Kidney (tissue), 22 donors: ENCODE measurements at places on chromosomes 2 and 18. TPM values are rescaled to one million over a fixed set of nuclear protein-coding genes. Genes with fewer than 3 reads are reported as not detected.
A peak's percentile ranks its signal among the peaks of the same experiment; 100 is the strongest.

CNGA3 gene
- total RNA-seq, result not detected

GALR1 gene
- 0.06 TPM for total RNA-seq

ALPG gene
- total RNA-seq, result not detected

RPL31 gene
- total RNA-seq, result 1,182 TPM

ASB18 gene
- not detected for total RNA-seq

DNA sequence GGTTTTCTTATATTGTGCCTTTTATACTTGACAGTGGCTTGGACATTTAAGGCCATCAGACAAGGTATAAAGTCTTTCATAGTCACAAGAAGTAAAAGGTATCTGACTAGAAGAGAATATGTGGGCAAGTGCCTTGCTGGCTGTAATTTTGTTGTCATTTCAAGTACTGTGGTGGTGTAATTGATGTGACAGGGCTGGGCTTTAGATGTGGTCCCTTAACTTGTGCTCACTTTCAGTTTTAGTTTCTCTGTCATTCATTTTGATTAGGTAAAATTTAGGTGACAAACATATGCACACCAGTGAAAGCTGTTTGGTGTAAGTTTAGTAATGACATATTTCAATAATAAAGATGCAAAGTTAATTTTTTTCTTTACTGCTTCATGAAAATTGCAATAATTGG, 31.2 kb upstream of the TBR1 start:
- DNase-seq, result no peak

DNA sequence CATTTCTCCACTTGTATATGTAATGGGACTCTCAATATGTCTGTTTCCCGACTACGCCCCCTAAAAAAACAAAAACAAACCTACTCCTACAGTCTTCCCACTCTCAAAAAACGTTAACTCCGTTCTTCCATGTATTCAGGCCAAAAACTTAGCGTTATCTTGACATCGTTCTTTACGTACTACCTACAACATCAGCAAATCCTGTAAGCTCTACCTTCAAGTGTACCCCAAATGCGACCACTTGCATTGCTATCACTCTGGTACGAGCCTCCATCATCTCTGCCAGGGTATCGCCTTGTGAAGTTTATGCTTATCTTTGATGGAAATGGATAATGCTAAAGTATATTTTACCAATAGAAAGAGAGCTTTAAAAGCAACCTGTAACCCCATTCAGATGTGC, 479 bp downstream of the GPATCH11 start:
- DNase-seq, result no peak

DNA sequence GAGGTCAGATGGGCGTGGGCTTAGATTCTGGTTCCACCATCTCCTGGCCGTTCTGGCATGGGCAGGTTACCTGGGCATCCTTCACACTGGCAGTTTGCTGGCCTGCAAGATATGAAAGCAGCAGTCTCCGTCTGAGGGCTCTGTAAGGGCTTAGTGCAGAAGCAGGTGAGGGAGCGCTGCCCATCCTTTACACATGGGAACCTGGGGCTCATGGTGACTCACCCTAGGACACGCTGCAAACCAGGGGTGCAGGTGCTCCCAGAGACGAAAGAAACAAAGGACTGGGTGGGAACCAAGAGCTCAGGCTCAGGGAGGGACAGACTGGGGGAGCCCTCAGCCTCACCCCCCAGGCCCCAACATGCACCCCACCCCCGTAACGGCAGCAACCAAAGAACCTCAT, 10.7 kb upstream of the ID2 start:
- no peak for DNase-seq

DNA sequence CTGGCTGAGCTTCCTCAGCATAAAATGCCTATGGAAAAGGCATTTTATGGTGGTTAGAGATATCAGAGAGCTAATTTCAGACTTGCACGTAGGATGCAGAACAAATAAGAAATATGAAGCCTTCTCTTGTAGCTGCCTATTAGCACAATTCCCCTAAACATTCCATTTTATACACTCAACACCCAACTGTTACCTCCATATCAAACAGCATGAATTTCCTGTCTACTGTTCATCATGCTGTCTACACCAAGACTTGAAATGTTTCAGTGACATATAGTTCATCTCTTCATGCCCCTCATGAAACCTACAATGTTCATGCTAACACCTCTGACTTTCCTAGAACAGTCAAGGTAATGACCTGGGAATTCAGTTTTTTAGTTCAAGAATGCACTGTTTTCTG, 249.9 kb downstream of the PIEZO2 start:
- no peak for DNase-seq

DNA sequence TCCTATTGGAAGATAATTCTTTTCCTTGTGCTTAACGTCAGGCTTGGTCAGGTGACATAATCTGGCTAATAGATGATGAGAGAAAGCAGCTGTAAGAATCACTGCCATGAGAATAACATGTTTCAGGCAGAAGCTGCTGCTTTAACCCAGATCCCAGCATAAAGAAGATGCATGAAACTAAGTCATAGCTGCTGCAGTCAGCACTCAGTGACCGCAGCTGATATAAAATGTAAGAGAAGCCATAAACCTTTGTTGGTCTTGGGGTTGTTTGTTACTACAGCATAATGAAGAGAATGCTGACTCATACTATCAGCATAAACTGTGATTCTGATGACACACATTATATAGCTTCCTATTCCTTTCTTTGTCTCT, 274.3 kb upstream of the TRIB2 start:
- no peak for DNase-seq

- DNase-seq, result no peak
These were observed 14.1 kb downstream of the LTBP1 start for GRCh38 chr2:32960647-32961403.

DNA sequence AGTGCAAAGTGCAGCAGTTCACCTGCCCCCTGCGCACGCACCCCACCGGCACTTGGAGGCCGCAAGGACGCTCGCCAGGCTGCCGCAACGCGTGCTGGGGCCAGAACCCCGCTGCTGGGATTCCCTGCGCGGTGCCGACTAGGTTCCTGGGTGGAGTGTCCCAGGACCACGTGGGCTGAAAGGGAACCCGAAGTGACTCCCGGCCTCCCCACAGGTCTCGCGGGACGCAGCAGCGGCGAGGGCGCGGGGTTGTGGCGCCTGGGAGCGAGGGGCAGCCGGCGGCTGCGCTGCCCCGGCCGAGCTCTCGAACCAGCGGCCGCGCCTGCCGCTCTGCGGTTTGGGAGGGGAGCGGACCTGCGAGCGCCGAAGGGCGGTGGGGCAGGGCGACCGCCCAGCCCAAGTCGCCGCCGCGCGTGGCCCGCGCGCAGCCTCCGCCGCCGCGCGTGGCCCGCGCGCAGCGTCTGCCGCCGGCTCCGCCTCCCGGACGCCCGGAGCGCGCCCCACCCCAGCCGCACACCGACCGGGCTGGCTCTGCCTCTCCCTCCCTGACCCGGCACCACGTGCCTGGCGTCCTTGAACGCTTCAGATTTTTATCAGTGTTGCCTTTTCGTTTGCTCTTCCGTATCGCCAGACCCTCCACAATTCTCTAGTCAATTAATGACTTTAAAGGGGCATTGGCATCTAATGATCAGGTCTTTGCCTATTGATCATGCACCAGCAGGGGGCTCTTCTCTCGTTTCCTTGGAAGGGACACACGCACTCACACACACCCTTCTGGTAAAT, at the start of gene FTCDNL1:
TSS of gene FTCDNL1 (minus strand) at position 475 of the 783 bp plus-strand sequence. CDS start 2,230 bp downstream, outside the sequence.
- peak; percentile 59 for DNase-seq

DNA sequence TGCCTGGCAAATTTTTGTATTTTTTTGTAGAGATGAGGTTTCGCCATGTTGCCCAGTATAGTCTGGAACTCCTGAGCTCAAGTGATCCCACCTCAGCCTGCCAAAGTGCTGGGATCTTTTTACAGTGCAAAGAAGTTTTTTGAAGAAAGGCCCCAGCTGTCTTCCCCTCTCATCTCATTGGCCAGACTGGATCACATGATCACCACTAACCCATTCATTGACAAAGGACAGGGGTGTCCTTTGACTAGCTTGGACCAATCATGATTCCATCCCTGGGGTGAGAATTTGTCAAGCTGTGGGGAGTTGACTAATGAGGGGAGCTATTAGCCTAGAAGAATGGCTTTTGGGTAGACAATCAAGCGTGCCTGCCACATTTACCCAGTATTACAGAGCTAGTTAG, 232.9 kb upstream of the TANK start:
- DNase-seq, result no peak

DNA sequence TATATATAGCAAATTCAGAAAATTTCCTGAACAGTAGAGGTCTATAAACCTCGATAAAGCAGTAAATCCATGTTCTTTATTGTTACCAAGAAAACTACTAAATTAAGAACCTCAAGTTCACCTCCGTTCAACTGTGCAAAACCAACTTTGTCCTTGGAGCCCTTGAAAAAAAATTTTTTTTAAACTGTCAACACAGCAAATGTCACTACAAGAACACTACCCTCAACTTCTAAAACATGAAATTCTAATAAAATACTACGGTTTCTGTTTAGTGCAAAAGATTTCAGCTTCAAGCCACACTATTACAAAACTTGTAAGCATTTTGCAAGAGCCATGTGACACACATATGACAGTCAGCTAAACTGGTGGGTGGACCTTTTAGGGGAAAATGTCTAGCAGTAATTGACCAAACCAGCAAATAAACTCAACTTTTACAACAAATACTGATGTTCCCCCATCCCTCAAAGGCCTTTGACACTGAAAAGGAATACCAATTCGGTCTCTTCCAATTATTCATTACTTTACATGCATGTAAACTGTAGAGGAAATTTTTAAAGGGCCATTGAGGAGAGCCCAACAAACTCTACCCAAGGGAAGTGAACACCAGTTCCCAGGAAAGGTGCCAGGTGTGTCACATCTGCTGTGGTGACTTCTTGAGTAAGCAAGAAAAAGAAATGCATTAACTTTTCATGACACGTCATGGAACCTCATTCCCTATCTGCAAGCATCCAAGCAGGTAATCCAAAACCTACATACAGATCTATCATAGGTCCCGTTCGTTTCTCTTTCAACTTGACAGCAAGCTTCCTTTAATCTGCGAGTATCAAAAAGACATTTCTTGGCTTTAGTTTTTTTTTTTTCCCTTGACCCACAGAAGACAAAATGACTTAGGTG, 1.4 kb downstream of the RAB1A start:
- peak; percentile 60 for DNase-seq

- DNase-seq, result no peak
These were observed 17.7 kb downstream of the IWS1 start for GRCh38 chr2:127508631-127509034.

- DNase-seq, result no peak
These were observed 292.9 kb upstream of the TMEFF2 start for GRCh38 chr2:192487636-192488035.

DNA sequence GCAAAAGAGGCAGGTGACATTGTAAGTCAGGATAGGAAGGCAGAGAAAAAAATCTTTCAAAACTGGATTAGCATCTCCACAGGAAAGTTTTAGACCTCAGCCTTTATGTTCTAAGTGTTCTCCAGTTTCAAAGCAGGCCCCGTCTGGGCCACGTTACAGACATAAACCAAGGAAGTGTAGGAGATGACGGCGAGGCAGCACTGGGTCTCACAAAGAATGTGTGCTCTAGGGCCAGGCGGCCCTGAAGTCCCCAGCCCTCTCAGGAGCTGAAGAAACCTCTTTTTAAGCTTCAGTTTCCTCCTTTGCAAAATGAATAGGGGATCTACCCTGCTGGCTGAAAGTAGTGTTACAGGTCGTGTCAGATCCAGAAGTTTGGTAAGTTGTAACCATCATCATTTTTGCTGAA, 81.7 kb downstream of the SPRED2 start:
- DNase-seq, result peak; percentile 62

DNA sequence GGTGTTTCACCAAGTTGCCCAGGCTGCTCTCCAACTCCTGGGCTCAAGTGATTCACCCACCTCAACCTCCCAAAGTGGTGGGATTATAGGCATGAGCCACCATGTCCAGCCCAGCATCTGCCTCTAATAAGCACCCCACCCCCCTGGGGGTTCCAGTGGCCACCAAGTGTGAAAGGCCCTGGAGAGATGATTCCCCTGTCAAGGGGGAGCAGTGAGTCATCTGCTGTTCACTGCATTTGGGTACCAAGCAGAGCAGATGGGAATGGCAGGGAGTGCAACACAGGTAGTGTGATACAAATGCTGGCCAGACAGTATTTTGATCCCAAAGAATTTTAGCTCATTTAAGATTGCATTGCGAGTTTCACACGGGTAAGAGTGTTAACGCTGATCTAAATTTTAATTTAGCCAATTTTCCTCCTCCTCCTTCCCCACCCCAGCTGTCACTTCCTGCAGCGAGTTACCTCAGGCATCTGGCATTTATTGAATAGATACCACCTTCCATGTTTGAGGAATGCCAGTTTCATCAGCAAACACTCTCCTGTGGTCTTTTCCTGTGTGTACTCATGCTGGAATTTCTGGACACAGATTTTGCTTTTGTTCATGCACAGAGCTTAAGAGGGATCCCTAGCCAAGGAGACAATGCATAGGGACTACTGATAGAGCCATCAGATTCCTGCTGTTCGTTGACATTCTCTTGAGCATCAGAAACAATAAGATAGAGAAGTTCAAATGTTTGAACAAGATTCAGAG, 32.4 kb upstream of the NCK2 start:
- DNase-seq, result no peak

- no peak for DNase-seq
These were observed 4.4 kb upstream of the SMAD7 start for GRCh38 chr18:48954886-48955819.

GRCh38 chr18:12857215-12857905, 26.7 kb downstream of the PTPN2 start:
- no peak for DNase-seq

DNA sequence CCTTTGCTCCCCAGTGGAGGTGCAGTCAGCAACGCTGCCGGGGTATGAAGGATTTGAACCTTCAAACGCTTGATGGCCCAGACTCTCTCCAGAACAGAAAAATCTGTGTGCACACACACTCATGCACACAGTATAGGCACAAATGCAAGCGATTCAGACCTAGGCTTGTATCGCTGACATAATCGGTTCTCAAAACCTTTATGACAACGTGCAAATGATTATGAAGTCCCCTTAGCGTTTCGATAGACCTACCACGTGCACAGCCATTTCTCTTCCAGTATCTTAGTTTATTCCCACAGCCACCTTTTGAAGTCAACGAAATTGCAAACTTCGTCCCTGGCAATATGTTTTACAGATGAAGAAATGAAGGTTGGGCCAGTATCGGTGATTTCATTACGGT, 138.9 kb upstream of the MYCN start:
- no peak for DNase-seq
